Purkinje cell (primary cell): ENCODE measurements at places on chromosomes 13 and 19. TPM values are rescaled to one million over a fixed set of nuclear protein-coding genes. Genes with fewer than 3 reads are reported as not detected.

PRTN3 gene
- polyA plus RNA-seq: not detected in 2 replicates

HSD17B14 gene
- polyA plus RNA-seq: 12.4 and 12.5 TPM in 2 replicates

HSPB6 gene
- 0.50 TPM in 1 of 2 replicates, not detected in the other for polyA plus RNA-seq

LRRC63 gene
- 0.55 and 0.67 TPM in 2 replicates for polyA plus RNA-seq
